ENCODE measurements at places on chromosomes 12 and 14. TPM values are rescaled to one million over a fixed set of nuclear protein-coding genes. Genes with fewer than 3 reads are reported as not detected.

The KRT81 gene
- not detected for total RNA-seq

The GARIN6 gene
- total RNA-seq = not detected

The FGF6 gene
- not detected for total RNA-seq

The KRT6B gene
- not detected for total RNA-seq

The LBHD2 gene
- total RNA-seq = not detected

The CD163L1 gene
- 0.75 TPM for total RNA-seq

The GALNT9 gene
- not detected for total RNA-seq

The KIAA0586 gene
- total RNA-seq = 14.2 TPM

The NID2 gene
- 1.8 TPM for total RNA-seq

Data from endodermal cell (in vitro differentiated cells).